ENCODE measurements at places on chromosomes 16 and 17. TPM values are rescaled to one million over a fixed set of nuclear protein-coding genes. Genes with fewer than 3 reads are reported as not detected.

- DNase-seq: no peak
These were observed 40.2 kb downstream of the GRB2 start for GRCh38 chr17:75365009-75365930.

DNA sequence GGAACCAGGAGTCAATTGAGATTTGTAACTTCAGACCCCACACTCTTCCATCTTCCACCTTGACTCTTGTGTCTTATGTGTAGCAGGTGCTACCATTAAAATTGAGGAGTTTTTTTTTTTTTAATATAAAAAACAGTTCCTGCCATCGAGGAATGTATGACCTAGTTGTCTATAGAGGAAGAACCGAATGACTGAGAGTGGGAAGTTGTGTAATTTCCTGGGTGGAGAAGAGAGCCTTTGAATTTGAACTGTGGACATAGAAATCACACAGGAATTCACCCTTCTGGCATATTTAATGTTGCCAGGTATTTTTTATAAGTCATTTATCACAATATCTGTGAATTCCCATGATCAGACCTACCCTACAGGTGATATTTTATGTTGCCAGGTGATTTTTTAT, 22.0 kb downstream of the SP2 start:
- no peak for DNase-seq

DNA sequence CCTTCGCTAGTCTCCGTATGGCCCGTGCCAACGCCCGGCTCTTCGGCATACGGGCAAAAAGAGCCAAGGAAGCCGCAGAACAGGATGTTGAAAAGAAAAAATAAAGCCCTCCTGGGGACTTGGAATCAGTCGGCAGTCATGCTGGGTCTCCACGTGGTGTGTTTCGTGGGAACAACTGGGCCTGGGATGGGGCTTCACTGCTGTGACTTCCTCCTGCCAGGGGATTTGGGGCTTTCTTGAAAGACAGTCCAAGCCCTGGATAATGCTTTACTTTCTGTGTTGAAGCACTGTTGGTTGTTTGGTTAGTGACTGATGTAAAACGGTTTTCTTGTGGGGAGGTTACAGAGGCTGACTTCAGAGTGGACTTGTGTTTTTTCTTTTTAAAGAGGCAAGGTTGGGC, 2.5 kb downstream of the RPL13 start:
- no peak for DNase-seq

- DNase-seq: no peak
These were observed 24.5 kb downstream of the GPR142 start for GRCh38 chr17:74391771-74392170.

- no peak for DNase-seq
These were observed 44.3 kb upstream of the CDH5 start for GRCh38 chr16:66322174-66322573.

DNA sequence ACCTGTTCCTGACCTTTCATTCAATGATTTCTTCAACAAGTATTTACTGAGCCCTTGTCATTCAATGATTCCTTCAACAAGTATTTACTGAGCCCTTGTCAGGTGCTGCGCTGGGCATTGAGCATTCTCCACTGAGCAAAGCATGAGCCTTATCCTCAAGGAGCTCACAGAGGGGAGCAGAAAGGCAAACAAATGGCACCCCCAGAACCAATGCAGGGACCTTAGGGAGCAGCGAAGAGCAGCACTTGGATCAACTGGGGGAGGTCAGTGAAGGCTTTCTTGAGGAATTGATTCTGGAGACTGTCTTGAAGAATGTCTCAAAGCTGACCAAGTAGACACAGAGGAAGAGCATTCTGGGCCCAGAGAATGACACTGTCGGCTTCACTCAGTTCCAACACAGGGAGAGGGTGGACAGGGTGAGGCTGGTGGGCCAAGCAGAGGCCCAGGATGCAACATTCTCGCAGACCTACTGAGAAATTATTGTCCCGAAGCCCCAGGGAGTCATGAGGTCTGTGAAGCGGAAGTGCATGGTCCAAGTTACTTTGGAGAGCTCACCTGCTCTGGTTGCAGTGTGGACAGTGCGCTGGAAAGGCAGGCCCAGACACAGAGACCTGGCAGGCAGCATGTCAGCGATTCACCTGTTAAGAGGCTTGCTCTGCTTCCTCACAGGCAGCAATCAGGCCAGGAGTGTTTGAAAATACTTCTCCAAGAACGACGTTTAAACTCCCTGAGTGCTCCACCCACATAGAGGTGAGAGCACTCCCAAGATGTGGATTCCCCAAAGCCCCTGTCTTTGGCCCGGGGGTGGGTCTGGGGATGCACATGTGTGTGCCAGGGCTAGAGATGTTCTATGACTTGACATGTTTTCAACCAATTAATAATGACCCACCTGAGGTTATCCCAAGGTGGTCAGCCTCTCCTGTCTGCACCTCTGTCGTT, 3.2 kb upstream of the MPO start:
- DNase-seq: no peak

GRCh38 chr16:58755989-58756649, 22.0 kb upstream of the GOT2 start:
- DNase-seq: peak; percentile 89

DNA sequence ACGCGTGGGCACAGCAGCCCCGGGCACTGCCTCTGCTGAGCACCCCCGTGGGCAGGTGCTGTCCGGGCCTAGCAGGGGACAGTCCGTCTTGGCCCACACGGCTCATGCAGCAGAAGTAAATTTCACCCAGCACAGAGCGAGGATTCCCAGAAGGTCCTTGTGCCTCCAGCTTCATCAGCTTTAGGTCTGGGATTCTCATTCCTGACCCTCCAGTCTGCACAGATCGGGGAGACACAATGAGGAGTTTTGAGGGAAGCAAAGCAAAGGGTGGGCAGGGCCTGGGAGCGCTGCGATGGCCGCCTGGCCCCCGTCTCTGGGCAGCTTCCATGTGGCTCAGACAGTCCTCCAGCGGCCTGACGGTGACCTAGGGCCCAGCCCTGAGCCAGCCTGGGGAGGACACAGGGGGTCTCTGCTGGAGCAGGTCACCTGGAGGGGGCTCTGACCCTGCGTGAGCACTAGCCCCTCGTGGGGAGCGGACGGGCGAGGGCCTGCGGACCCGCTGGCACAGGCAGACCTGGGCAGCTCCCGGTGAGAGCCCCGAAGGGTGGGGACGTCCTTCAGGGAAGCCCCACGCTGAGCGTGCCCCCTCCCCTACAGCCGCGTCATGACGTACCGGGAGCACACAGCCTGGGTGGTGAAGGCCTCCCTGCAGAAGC, 30.7 kb upstream of the CHMP6 start:
- DNase-seq: no peak

DNA sequence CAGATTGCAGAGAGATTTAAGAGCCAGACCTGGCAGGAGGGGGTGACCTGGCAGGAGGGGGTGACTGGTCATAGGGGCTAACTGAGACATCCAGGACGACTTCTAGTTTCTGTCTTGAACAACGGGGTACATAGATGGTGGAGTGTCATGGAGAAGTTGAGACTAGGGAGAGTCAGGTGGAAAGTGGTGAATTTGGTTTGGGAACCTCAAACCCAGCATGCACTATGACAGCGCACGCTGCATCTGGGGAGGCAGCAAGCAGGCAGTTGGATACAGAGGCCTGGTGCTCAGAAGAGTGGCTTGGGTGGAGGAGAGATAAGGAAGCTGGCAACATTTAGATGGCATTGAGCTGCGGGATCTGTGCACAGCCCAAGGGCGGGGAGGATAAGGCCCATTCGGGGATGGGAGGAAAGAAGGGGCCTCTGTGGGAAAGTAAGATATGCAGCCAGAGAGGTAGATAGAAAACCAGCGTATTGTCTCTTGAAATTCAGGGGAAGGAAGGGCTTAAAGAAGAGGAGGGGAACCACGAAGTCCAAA, 4.5 kb downstream of the RIPOR1 start:
- peak; percentile 69 for DNase-seq

DNA sequence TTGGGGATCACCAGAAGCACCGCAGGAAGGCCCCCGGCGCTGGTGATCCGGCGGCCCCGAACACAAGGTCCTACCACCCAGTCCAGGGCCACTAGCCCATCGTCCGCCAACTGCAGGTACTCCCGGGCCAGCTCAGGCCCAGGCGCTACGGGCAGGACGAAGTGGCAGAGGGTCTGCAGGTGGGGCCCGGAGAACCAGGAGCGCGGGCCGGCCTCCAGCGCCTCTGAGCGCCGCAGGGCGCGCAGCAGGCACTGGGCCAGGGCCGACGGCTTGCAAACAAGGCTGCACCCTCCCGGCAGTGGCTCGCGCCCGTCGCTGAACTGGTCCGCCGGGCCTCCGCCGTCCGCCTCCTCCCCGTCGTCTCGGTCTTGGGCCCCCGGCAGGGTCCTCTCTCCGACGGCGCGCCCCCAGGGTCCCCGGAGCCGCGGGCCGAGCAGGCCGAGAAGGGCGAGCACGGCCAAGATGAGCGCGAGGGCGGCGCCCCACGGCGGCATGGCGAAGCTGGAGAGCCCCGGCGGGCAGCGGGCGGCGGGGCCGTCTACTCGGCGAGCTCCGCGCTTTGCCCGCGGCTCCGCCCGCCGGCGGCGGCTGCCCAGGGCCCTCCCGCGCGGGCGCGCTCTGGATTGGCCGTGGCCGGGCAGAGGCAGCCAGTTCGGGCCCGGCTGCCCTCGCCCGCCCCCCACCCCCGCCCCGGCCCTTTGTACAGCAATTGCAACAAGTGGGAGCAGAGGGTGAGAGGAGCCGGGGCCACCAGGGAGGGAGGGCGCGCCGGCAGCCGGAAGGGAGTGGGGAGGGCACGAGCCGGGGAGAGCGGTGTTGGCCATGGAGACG, at the start of gene ABHD15:
Gene ABHD15, minus strand, starts transcription at position 565 of the 831 bp plus-strand sequence. Its CDS starts 71 bp downstream, at position 494.
- peak; percentile 56 for DNase-seq

TEKT1 gene
- total RNA-seq: 15.6 TPM

HLF gene
- 23.4 TPM for total RNA-seq
